ENCODE measurements at places on chromosomes 1 and 21.

DNA sequence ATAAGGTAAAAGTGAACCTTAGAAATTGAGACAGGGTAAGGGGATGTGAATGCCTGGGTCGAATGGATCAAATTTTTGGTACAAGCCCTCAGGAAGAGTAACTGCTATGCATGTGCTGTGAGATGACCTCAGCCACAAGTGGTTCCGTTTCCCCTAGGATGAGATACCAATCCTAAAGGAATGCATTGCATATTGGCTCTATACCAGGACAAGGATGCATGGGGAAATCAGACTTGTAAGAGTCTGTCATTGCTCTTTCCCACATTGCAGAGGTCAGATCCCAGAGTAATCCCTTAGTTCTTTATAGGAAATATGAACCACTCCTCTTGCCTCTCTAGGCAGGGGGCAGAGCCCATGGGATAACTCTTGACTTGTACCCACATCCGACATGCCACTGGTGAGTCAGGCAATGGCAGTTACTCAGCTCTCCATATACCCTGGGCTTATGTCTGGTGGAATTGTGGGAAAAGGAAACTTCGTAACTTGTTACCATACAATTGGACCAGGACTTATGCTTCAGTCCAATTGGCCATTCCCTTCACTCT, 428.3 kb upstream of the ZRANB2 start:
- DNase-seq = no peak

DNA sequence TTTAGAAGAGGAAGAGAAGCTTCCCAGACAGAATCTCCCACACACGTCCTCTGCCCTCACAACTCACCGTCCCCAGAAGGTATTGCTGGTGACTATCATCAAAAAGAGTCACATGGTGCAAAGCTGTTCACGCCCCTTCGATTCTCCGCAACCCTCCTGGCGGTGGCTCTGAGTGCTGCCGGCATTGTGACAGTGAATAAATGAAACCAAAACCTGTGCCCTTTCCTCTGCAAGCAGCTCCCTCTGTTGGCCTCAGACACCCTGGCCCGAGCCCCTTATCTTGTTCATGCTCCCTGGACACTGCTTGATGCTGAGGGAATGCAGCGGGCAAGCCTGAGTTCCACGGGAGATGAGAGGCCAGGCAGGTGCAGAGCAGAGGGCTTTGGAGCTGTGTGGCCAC, 510.3 kb downstream of the NPHP4 start:
- DNase-seq = peak; percentile 28

- no peak for DNase-seq
These were observed 18.8 kb upstream of the SELP start for GRCh38 chr1:169648709-169649108.

GRCh38 chr21:36917471-36918158, 48.9 kb downstream of the HLCS start:
- no peak for DNase-seq

DNA sequence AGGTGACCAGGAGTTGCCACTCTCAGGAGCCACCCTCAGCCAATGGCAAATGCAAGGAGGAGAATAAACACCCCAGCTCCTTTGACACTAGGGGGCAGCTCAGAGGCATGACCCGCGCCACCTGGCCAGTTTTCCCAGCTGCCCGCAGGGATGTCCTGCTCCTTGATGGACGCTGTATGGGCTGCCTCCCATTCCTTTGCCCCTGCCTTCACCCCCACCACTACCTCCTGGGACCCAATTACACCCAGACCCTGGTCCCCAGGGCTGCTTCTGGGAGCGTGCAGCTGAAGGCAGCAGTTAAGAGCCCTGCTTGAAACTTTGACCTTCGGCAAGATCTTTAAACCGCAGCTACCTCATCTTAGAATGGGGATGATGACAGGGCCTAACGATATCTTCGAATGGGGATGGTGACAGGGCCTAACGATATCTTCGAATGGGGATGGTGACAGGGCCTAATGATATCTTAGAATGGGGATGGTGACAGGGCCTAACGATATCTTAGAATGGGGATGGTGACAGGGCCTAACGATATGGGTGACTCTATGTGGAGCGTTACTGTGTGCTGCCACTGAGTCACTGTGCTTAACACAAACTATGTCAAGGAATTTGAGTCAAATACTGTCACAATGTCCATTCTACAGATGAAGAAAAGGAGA, 163.0 kb upstream of the KAZN start:
- DNase-seq = no peak

DNA sequence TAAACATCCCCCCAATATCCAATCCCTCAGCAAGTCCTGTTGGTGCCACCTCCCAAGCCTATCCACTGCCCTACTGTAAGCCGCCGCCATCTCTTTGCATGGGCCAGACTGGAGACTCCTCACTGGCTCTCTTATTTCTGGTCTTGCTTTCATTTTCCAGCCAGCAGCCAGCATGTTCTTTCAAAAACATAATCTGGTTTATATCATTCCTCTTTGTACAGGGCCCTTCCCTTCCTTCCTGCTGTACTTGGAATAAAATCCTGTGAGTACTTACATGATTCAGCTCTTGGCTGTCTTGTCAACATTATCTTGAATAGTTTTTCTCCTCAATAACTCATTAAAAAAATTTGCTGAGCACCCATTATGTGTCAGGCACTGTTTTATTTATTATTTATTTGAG, 28.2 kb downstream of the TLR5 start:
- DNase-seq = no peak

DNA sequence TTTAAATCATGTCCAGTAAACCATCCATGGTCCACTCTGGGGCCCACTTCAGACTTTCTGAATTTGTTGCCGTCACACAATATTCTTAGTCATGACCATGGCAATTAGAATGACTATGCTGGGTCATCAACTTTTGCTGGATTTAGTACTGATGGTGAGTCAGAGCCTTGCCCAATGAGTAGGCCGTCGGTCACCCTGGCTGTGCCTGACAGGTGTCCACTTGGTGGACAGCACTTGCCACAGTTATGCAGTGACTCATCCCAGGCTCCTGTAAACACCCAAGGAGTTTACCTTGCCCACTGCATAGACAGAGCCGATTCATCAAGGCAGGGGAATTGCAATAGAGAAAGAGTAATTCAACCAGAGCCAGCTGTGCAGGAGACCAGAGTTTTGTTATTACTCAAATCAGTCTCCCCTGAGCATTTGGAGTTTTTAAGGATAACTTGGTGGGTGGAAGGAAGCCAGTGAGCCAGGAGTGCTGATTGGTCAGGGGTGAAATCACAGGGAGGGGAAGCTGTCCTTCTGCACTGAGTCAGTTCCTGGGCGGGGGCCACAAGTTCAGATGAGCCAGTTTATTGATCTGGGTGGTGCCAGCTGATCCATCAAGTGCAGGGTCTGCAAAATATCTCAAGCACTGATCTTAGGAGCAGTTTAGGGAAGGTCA, 333.8 kb downstream of the PTPRU start:
- no peak for DNase-seq

DNA sequence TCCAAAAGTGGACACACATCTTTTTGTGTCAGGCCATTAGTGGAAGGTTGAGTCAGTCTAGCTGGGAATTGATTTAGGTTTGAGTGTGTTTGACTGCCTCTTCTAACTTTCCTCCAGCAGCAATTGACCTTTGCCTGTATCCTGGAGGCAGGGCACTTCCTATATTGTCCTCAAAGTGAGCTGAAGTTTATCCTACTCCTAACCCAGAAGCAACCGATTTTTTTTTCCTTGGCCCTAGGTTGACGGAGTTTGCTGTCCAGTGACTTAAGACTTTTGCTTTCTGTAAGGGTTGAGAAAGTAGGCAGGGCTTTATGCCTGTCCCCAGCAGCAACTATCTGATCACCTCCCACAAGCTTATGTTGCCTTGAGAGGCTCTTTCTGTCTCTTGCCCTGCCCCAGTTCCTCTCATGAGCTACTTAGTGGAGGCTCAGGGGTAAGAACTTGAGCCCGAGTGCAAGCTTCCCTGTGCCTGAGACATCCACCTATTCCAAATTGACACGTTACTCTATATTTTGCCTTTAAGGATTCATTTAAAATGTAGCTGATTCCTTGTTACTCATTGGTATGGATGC, 30.9 kb downstream of the SLC35F3 start:
- no peak for DNase-seq

- peak; percentile 61 for DNase-seq
These were observed at the start of gene TTC22 for GRCh38 chr1:54800899-54801759. Gene TTC22 (minus strand): TSS chr1:54801323. CDS start chr1:54801163, 160 bp downstream.

GRCh38 chr1:200474633-200475032, 64.8 kb upstream of the ZNF281 start:
- DNase-seq = no peak

Data from CD4-positive, alpha-beta T cell treated with Interleukin-15 for 1 hour (primary cell).